Activated CD8-positive, alpha-beta memory T cell treated with anti-CD3 and anti-CD28 coated beads for 36 hours (primary cell): ENCODE measurements at places on chromosomes 13 and 19. TPM values are rescaled to one million over a fixed set of nuclear protein-coding genes. Genes with fewer than 3 reads are reported as not detected.

Gene SLITRK6
- not detected for total RNA-seq

Gene ZNF222
- 1.8 TPM for total RNA-seq

Gene HOMER3
- 1.0 TPM for total RNA-seq

Gene BORCS8
- 31.9 TPM for total RNA-seq

Gene MBD3L3
- not detected for total RNA-seq

Gene CGB2
- not detected for total RNA-seq

Gene RYR1
- total RNA-seq: 1.4 TPM

Gene LMTK3
- total RNA-seq: 3.0 TPM

Gene MEF2B
- 2.7 TPM for total RNA-seq

Gene IL12RB1
- total RNA-seq: 22.0 TPM

Gene BRCA2
- 18.4 TPM for total RNA-seq

Gene ZNF28
- total RNA-seq: 15.4 TPM

Gene ONECUT3
- not detected for total RNA-seq

Gene ADPRHL1
- 0.65 TPM for total RNA-seq

Gene GRIN3B
- total RNA-seq: not detected

Gene ZNF763
- total RNA-seq: 0.80 TPM

Gene ANKLE1
- total RNA-seq: 21.0 TPM

Gene MIER2
- 21.2 TPM for total RNA-seq
